ENCODE measurements at places on chromosomes 7 and 10.

- no peak for DNase-seq
Measured at GRCh38 chr7:79182283-79182682, 271.2 kb downstream of the MAGI2 start.

GRCh38 chr7:157845203-157845835, 508.5 kb downstream of the DNAJB6 start:
- no peak for DNase-seq

DNA sequence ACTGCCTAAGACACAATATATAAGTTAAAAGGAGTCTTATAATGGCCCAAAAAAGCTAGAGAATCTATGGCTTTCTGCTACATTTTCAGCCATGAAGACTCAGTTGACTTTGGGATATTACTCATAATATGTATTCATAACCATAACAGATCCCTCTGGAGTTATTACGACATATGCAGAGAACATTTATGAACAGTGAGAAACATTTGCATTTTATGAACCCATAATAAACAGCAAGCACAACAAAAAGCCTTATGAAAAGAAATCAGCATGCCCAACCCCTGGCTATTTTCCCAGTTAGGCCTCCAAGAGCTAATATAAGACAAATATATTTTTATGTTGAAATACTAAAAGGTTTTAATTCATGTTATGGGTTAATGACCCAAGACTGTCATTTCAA, 52.4 kb downstream of the ARMH3 start:
- DNase-seq: no peak

GRCh38 chr7:105352901-105353668, 35.6 kb downstream of the SRPK2 start:
- DNase-seq: no peak

DNA sequence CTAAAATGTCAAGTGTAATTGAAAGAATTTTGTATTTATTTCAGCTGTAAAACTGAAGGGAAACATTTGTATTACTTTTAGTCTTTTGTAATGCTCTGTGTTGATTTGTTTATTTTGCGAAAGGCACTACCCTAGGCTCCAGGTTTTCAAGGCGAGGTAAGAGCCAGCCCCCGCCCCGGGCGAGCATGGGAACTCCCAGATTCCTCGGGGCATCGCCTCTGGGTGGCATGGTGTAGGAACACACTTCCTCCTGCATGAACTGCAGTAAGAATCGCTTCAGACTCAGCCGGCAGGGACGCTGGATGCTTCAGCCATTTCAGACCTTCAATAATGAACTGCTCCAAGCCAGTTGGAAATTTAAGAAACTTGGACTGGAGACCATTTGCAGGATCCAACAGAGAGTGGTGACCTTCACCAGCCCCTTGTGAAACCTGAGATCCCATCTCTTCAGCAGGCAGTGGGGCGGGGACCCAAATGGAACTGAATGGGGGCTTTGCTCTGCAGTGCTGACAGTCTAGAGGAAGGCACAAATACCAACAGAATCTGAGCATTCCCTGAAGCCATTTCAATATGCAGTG, 544.3 kb upstream of the MGMT start:
- DNase-seq: no peak

DNA sequence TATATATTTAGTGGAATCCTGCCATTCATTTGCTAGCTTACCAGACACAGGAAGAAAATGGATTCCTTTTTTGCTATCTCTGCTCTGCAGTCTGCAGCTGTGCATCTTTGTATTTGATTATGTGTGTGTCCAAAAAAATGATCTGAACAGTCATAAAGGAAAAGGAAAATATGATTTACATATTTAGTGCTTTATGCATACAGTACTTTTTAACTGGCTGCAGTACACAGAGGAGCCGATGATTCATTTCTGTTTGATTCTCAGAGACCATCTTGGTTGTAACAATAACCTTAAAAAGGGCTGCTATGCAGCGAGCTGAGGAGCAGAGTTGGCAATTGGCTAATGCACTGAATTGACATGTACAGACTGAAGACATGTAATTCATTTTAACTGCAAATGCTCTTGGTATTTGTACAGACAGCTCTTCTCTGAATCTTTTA, 151.3 kb upstream of the FZD1 start:
- DNase-seq: no peak

DNA sequence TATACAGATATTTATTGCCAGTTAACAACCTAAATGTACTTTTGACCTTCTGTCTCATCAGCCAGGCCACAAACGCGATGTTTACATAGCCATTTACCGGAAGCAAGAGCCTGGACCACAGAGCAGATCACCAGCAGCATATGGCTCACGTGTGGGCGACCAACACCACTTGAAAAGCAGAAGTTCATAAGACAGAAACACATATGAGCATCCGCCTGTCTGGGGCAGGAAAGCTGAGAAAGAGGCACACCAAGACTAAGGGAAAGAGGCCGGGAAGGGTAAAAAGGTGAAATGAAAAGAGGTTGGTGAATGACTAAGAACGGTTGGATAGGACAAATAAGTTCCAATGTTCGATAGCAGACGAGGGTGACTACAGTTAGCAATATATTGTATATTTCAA, 1.3 kb downstream of the ABCB1 start:
- DNase-seq: no peak

DNA sequence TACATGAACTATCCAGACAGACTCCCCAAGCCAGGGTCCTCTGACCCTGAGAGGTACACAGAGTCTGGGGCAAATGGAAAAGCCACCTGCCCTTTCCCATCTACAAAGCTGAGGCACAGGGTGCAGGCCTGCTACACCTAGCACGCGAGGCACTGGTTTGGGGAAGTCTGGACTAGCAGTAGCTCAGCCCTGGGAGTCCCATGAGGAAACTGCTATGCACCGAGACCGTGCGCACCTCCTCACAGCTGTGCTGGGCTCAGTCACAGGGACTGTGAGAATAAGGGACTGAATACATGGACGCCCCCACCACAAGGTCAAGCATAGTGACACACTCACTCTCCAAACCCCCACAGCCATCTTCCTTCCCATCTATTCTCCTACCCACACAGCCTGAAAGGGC, 8.2 kb downstream of the MAT1A start:
- no peak for DNase-seq

- DNase-seq: no peak
Measured at GRCh38 chr10:21082206-21082605, 185.1 kb upstream of the NEBL start.

GRCh38 chr7:66167773-66168387, 37.3 kb upstream of the TPST1 start:
- DNase-seq: no peak

DNA sequence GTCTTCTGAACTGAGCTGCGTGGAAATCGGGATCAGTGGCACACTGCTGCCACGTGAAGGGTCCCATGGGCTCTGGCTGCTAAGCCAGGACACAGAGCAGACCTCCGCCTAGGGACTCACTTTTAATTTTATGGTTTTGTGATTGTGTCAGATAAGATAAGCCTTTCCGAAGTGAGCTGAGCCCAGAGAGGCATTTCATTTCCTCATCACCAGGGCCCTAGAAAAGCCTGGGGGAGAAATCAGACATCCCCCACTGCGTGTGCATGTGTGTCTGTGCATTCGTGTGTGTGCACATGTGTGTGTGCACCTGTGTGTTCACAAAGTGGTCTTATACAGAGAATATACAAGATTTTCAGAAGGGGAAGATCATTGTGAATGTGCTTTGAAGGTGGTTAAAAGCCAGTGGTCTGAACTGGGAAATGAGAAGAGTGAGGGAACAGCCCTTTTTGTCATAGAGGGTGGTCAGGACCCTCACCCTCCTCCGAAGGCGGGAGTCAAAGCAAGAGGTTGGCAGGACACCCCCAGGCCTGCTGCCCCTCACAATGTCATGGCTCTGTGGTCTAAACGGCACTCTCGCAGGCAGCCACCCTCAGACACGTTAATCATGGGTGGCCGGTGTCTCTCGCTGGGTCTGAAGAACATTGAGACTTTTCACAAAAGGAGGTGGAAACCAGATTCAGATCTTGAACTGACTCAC, 176.1 kb upstream of the PFKP start:
- DNase-seq: no peak

DNA sequence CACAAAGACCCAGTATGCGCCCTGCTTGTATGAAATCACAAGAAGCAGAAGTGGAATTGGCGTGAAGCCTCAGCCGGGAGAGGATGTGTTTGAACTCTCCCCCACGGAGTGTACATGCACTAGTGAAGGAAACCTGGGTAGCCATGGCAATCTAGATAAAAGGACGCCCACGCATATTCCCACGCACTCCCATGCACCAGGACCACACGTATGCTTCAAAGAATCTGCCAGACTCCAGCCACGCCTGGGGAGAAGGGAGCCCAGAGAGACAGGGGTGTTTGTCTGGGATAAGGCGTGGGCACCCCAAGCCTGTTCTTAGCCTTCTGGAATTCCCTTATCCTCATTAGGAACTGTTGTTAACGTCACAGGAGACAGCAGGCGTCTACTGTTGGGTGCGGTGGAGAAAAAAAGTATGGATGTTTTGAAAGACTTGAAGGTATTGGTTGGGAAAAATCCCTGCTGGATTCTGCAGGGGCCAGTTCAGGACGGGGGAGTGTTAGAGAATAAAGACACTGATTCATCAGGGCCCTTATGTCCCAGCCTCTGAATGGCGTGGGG, 28.9 kb upstream of the ECHDC3 start:
- DNase-seq: no peak

- DNase-seq: no peak
Measured at GRCh38 chr10:103038570-103038969, 120.5 kb downstream of the CNNM2 start.

DNA sequence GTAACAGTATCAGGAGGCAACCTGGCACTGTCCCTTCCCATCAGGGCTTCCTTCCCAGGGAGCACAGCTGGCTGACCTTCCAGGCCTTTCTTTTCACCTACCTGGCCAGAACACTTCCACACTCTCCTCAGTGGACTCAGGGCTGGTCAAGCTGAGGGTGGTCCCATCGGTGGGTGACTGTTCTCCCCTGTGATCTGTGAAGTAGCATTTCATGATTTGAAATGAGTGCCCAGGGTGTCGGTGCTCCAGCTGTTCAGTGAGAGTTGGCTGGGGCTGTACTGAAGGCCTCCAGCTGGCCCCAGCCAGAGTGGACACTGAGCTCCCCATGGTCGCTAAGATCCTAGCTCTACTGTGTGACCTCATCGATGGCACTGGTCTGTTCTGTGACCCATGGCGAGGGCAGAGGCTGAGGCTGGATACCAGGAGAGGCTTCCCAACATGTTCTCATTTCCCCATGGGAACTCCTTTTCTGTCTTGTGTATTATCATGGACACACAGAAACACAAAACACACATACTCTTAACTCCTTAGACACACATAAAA, at the start of gene FAM170B:
FAM170B (minus strand) TSS at position 316 of the 543 bp plus-strand sequence; CDS start at position 213, 103 bp downstream.
- no peak for DNase-seq

- no peak for DNase-seq
Measured at GRCh38 chr7:50556247-50556991, 8.8 kb downstream of the DDC start.

DNA sequence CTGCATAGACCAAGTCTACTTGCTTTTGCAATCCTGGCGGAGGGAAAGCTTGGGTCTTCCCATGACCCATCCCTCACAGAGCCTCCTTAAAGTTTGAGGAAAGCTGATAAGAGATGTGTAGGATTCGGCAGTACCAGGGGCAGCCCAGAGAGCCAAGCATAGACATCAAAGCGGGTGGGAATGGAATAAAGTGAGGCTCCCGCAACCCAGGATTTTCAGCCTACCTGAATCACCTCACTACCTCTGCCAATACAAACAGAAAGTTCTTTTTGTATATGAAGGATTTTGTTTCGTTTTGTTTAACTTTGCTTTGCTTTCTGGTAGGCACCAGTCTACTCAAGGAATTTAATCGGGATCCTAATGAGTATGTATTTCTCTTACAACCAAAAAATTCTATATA, 451.7 kb downstream of the PLXNA4 start:
- no peak for DNase-seq

DNA sequence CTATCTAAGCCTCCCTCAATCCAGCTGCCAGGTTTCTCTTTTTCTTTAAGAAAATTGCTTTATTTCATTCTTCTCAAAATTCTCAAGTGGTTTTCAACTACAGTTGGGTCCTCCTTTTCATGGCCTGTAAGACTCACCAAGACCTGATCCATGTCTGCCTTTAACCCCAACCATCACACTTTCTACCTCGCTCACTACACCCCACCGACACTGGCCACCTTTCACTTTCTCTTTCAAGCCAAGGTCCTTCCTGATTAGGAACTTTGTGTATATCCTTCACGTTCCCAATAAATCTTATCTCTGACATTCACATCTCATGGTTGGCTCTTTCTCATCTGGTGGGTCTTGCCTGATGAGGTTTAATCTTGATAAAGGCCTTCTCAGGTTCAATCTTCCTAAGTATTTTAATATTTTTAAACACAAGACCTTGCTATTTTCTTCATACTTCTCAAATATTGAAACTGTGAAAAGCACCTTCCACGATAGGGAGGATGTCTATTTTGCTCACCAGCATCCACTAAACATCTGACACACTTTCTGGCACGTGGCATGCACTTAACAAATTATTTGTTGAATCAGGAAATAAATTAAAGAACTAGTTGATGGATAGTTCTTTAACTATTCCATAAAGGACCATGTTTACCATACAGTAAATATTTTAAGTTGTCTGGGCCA, 624.8 kb downstream of the GRID1 start:
- no peak for DNase-seq

DNA sequence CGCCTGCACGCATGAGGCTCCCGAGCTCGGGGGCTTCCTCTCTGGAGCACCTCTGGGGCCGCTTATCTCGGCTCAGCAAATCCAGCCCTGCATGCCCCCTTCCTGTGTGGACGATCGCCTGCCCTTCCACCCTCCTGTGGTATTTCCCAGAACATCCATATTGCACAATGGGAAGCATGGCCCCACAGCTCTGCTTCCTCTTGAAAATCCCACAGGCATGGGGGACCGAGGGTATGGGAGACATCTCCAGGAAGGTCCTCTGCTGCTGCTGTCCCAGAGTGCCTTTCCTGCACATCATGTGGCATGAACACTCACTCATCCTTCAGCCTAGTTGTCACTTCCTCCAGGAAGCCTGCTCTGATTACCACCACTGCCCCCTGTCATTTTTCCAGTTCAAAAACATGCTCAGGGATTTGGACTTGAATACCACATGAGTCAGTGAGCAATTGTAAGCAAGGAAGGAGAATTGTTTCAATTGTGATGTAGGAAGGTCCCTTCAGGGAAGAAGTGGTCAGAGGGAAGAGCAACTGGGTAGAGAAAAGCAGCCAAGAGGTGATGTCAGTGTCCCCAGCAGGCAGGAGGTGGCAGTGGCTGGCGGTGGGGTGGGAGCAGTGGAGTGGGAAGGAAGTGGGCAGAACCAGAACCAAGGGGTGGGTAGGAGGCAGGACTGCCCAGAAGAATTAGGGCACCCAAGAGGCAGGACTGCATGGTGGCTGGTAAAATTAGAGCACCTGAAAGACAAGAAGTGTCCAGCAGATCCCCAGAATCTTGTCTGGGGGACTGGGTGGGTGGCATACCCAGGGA, 67.5 kb upstream of the ZMIZ1 start:
- DNase-seq: no peak

DNA sequence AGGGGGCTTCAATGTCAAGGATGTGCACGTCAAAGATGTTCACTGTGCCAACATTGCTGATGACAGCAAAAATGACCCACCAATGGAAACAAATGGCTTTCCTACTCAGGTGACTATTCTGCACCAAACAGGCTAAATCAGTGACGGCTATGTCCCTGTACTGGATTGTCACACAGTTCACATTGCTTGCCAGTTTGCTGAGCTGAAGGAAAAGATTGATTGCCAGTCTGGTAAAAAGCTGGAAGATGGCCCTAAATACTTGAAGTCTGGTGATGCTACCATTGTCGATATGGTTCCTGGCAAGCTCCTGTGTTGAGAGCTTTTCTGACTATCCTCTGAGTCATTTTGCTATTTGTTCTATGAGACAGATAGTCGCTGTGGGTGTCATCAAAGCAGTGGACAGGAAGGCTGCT, 202.2 kb upstream of the ETV1 start:
- DNase-seq: no peak

- DNase-seq: peak; percentile 87
Measured at GRCh38 chr7:76318488-76319353, 16.2 kb downstream of the HSPB1 start.
